Effector memory CD4-positive, alpha-beta T cell (primary cell): ENCODE measurements at places on chromosomes 1 and 21.
A peak's percentile ranks its signal among the peaks of the same experiment; 100 is the strongest.

GRCh38 chr1:64195081-64195395 is 8.4 kb upstream of the UBE2U start:
- no peak for DNase-seq

DNA sequence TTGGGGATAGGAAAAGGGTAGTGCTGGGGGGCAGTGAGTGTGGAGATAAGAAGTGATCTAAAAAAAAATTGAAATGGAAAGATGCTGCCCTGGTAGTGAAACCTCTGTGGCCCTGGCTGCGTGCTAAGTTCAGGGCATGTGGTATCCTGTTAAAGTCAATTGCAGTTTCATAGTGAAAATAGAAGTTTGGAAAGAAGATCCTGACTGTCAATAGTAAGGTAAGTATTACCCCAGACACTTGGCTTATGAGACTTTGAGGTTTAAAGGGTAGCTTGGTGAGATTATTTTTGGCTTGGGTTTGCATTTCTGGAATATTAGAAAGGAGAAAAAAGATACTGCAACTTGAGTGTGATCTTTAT is 6.8 kb downstream of the ARID1A start:
- no peak for DNase-seq

DNA sequence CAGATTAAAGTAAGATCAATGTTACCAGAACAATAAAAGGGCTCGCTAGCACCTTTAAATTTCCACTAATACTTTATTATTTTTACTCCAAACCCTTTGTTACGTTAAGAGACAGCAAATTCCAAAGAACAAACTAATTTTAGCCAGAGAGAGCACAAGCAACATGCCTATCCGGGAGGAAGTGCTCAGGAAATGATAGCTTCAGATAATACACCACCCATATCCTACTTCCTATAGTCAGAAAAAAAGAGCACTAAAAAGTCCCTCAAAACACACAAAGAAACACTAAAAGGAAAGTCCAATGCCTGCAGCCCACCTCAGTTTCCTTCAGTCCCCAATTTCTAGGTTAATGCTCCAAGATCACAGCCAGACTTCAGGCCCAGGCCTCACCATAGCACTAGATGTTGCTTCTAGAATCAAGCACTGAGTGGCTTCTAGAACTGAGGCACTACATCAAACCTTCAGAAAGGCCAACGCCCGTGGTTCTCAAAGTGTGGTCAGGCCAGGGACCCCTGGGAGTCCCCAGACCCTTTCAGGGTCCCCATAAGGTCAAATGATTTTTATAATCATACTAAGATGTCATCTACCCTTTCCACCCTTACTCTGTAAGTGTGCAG is 142.6 kb downstream of the PSMG1 start:
- no peak for DNase-seq

- no peak for DNase-seq
Measured at GRCh38 chr1:205170532-205171269, 40.8 kb downstream of the DSTYK start.

DNA sequence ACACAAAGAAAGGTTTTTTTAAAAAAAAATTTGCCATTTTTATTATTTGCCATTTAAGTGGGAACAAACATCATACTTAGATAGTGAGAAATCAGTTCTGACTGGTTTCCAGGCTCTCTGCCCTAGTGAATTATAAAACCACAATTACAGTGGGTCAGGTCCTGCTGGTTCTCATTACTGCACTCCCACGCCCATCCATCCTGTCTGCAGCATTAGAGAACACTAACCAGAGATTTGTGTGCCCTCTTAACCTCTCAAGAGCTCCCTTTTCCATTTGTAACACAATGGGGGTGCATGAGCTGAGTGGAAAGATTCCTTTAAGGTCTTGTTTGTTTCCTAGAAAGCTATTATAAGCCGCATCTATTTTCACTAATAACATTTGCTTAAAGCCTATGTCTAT is 489.3 kb downstream of the AMY1C start:
- no peak for DNase-seq

GRCh38 chr1:205936846-205937586 is 6.2 kb downstream of the SLC26A9 start:
- DNase-seq, result no peak

GRCh38 chr1:19310061-19310460 is 1.9 kb downstream of the AKR7A2 start:
- DNase-seq, result no peak

DNA sequence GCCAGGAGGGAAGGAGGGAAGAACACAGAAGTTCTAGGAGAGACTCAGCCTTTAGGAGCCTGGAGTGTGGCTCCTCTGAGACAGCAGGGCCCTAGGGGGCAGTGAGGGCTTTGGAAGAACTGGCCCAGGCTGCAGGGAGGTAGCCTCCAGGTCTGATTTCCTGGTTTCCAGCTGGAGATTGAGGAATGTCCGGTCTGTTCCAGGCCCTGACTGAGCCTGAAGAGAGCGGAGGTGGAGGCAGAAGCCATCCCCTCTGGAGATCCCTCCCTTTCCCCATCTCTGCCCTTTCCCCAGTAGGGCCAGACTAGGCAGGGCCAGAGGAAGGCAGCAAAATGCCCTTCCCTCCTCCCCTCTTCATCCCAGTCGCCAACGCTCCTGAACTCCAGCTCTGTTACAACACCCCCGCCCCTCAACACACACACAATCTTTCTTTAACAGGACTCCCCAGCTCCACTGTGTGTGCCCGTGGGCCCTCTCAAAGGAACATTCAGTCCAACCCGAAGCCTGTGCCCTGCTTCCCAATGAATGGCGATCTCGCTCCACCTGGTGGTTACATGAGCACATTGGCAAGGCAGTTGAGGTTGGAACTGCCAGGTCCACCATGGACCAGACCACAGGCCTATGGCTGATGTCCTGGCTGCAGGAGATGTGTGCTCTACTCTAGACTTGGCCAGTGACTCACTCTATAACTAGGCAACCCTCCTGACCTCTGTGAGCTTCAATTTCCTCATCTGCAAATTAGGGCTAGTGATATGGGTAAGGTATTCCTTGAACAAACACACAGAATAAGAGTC is 32.0 kb downstream of the MAP7D1 start:
- peak; percentile 65 for DNase-seq

DNA sequence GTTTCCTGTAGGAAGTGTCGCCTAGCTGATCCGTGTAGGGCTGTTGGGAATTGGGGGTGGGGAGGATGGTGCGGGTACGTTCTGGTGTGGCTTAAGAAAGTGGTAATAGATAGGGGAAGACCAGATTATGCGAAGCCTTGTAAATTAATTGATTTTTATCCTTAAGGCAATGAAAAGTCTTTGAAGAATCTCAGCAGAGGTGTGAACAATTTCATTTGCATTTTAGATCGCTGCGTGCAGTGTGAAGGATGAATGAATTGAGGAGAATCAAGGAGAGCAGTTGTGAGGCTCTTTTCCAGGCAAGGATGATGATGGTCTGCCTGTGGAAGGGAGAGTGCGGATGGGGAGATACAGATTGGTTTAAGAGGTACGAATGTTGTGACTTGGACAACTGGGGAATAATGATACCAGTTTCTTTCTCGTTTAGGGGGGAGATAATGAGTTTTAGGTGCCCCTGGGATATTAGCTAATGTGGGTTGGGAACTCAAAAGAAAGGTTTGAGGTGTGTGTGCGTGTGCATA is 813 bp upstream of the DEDD start:
- DNase-seq, result no peak

GRCh38 chr1:169681140-169681539 is 30.3 kb downstream of the SELL start:
- DNase-seq, result no peak

DNA sequence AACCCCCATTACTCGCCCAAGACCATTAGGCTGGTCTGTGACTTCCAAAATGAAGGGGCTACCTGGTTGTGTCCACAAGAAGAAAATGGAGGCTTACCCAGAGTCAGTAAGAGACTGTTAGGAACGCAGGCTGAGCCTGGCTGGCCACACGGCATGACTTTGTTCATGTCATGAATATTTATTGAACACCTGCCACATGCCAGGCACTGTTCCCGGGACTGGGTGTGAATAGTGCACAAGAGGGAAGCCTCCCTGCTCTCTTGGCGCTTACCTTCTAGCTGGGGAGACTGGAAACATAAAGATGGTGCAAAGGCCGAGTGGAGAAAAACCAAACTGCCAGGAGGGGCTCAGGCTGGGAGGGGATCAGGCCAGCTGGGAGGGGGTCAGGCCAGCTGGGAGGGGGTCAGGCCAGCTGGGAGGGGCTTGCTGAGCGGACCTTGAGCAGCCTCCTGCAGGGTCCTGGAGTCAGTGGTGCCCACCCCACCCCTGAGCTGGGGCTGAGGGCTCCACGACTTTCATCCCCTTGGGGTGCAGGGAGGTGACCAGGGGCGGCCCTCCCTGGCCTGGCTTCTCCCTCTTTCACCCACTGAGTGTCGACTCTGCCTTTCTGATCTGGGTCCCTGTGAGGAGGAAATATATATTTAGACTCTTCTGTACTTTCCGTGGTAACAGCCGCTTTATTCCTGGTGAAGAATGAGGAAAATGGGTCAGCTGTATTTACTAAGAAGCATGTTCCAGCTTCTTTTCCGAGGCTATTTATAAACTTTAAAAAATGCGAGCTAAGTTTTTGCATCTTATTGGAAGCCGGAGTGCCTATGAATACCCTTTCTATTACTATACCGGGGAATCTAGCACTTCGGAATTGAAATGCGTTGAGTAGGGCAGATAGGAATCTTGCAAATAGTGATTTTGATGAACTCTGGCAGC is 139.0 kb downstream of the CAMTA1 start:
- no peak for DNase-seq

DNA sequence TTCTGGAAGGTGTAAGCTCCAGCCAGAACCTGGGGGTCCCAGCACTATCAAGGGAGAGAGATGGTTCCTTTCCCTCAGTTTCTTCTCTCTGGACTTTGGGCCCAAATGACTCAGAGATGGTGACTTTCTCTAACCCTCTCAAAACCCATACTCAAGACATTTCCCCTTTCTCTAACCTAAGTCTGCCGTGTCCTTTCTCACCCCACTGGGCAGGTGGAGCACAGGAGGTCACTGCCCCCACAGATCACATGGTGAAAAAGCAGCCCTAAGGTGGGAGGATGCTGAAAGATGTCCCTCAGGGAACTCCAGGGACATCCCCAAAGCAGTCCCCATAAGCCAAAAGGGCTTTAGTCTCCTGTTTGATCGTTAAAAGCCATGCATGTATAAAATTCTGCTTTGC is 173.7 kb downstream of the HIVEP3 start:
- no peak for DNase-seq

DNA sequence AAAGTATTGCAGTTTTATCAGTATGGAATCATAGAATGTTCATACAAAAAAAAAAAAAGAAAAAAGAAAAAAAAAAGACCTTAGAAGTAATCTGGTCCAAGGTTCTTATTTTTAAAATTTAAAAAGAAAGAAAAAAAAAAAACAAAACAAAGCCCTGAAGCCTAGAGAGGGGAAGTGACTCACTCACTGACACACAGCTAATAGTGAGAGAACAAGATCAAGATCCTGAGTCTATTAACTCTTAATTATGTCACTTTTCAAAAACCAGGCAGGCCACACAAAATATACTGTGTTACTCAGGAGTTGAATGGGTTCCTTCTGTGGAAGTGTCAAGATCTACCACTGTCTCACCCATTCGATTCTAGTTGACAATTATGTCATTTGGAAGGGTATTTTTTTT is 433.9 kb upstream of the DAB1 start:
- DNase-seq, result no peak

GRCh38 chr1:166350490-166350889 is 183.7 kb upstream of the FAM78B start:
- no peak for DNase-seq

DNA sequence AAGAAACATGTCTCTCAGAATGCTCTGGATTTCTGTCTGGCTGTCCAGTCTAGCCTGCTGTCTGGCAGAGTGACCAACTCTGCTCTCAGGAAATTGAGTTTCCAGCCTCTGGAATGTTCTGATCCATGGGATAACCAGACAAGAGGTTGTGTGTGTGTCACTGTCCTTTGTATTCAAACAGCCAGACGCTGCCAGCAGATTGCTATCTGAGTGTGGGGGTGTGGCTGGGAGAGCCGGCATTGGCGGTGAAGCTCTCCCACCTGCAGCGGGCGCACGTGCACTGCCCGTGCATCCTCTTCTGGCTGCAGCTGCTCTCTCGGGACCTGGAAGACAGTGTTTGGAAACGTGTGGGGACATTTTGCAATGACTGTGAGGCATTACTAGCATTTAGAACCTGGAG is 26.1 kb downstream of the PKP1 start:
- no peak for DNase-seq

DNA sequence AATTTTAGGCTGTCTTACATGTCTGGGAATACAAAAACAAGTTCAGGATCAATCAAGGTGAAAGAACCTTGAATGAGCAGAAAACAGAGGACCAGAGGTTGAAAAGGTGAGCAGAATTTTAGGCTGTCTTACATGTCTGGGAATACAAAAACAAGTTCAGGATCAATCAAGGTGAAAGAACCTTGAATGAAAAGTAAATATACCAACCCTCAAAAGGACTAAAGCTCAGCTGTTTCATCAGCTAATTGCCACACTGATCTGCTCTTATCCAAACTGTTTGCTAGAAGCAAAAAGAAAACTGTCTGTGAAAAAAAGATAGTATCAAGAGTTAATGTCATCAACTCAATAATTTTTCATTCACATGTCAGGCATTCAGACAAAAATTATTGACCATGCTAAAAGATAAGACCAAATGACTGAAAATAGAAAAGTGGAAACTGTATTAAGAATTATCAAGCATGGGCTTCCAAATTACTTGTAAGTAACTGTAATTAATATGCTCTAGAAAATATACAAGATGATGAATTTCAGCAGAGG is 69.2 kb downstream of the LTN1 start:
- no peak for DNase-seq

DNA sequence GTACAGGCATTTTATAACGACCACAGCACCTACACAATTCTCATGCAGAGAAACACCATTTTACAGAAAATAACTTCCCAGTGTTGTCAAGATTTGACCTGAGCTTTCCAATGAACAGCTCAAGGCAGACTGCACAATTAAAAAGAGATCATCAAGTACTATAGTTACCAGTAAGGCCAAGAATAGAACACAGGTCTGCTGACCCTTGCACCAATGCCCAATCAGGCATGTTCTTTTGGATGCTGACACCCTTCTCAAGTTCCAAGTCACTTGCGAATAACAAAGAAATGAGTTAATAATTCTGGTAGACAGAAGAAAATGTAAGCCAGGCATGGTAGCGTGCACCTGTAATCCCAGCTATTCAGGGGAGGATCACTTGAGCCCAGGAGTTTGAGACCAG is 101.9 kb downstream of the SLC45A1 start:
- DNase-seq, result no peak

- DNase-seq, result no peak
Measured at GRCh38 chr1:232856541-232856940, 51.3 kb downstream of the MAP10 start.

GRCh38 chr1:21522525-21523038 is 13.4 kb downstream of the ALPL start:
- no peak for DNase-seq
